ENCODE measurements at places on chromosomes 16 and 17.

DNA sequence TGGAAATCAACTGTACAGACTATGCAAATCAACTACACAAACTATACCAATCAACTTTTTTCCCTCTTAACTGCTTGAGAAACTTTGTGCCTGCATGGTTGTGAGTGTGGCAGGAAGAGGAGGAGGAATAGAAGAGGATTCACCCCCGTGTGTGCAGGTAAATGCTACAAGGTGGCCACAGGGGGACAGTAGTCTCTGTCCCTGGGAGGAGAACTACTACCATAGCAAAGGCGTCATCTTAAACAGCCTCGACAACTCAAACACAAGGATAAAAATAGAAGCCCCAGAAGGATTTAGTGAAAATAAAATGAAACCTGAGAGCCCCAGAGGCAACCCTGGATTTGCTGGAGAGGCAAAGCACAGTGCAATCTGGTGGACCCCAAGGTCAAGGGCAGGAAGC lies 199.5 kb upstream of the DYNLRB2 start:
- DNase-seq: no peak

DNA sequence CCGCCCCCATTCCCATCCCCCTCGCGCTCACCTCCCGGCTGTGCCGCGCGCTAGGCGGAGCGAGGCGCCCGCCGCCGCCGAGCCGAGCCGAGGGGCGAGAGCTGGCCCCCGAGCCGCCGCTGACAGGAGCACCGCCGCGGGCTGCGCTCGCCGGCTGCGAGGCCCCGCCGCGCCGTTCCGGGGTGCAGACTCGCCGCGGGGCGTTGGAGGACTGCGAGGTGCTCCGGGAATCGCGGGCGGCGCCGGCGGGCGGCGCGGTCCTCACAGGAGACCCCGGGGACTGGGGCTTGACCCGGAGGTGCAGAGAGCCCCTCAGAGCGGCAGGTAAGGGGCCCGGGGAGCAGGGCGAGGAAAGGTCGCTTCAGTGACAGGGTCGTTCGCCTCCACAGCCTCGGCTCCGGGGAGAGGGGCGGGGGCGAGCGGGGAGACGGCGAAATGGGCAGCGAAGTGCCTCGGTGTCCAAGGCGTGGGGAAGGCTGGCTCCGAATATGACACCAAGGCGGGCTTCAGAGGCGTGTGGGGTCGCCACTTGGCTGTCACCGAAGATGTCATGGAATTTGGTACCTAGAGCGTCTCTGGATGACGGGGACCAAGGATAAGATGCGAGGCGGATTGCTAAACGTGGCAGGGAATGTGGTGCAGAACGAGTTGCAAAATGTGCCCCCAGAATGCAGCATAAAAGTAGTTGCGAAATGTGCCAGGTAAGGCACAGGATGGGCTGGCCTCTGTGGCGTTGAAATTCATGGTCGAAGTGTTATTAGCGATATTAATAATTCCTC lies 580 bp downstream of the TANC2 start:
- no peak for DNase-seq

- DNase-seq: no peak
Observed at GRCh38 chr16:79269211-79269863, 331.2 kb downstream of the MAF start.

- DNase-seq: no peak
Observed at GRCh38 chr16:55949518-55949917, 74.3 kb upstream of the CES5A start.

GRCh38 chr17:57009737-57010445 lies 32.0 kb downstream of the SCPEP1 start:
- DNase-seq: peak; percentile 84

DNA sequence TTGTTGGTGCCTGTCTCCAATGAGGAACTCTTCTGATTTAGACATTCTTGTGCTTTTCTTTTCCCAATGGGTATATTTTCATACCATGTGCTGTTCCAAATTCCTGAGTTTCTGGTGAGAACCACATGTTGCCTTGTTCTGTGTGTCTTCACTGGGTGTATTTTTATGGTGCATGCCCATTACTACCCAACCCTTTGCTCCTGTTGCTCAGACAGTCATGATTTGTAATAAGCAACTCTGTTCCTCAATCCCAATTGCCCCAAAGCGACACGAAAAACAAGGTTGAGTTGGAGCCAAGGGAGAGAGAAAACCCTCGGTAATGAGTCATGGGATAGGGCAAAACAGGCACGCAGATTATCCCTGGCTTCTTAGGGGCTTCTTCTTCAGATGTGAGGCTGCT lies 101.8 kb downstream of the ABCA8 start:
- no peak for DNase-seq

GRCh38 chr17:36824678-36825101 lies 112.6 kb upstream of the LHX1 start:
- no peak for DNase-seq

DNA sequence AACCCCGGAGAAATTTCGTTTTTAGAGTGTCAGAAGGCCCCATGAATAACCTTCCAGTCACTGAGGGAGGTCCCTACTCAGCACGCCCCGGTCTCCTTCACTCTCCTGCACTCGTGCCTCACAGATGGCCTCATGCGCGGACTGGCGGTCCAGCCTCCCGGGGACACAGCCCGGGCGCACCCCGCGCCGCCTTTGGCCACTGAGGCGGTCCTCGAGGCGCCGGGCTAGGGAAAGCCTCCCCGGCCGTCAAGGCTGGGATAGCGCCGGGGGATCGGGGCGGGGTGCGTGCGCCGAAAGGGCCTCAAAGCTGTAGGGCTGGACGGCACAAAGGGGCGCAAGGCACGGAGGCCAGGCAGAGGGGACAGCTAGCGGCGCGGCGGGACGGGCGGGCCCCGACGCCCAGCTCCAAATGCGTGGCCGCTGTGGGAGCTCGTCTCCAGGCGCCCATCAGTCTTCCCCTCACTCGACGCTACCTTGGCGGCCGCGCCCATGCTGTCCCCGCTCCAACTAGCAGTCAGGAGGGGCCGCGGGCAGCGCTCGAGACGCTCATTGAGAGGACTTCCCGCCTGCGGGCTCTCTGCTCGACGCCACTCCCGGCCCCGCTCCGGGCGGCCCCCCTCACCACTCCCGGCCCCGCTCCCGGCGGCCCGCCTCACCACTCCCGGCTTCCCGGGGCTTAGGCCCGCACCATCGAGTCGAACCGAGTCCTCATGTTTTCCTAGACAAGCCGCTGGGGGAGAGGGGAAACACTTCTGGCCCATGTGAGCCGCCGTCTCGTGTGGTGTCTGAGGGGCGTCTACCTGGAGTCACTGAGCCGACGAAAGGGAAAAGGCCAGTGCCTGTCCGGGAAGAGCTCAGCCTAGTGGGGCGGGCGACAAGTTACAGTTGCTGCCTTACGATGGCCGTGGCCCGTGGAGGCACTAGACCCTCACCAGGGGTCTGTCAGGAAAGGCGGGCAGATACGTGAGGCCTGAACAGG lies at the start of gene USP6:
Gene USP6 (plus strand): TSS at position 360 of the 979 bp plus-strand sequence. CDS start 14,336 bp downstream, outside the sequence.
- DNase-seq: no peak
